ENCODE measurements at places on chromosomes 2 and 18. TPM values are rescaled to one million over a fixed set of nuclear protein-coding genes. Genes with fewer than 3 reads are reported as not detected.
A peak's percentile ranks its signal among the peaks of the same experiment; 100 is the strongest.

HOXD13 gene
- polyA plus RNA-seq = not detected

MAIP1 gene
- polyA plus RNA-seq = 21.3 TPM

TUBA3D gene
- polyA plus RNA-seq = 0.44 TPM

INPP5D gene
- polyA plus RNA-seq = 8.4 TPM

- DNase-seq = no peak
Observed at GRCh38 chr18:25759111-25759510, 331.3 kb downstream of the SS18 start.

- no peak for DNase-seq
Observed at GRCh38 chr2:203330434-203330833, 2.2 kb downstream of the ABI2 start.

GRCh38 chr2:85132834-85133637 is at the start of gene TCF7L1:
Gene TCF7L1 (plus strand): TSS chr2:85133392. CDS start chr2:85133685, 293 bp downstream.
- DNase-seq = peak; percentile 96

DNA sequence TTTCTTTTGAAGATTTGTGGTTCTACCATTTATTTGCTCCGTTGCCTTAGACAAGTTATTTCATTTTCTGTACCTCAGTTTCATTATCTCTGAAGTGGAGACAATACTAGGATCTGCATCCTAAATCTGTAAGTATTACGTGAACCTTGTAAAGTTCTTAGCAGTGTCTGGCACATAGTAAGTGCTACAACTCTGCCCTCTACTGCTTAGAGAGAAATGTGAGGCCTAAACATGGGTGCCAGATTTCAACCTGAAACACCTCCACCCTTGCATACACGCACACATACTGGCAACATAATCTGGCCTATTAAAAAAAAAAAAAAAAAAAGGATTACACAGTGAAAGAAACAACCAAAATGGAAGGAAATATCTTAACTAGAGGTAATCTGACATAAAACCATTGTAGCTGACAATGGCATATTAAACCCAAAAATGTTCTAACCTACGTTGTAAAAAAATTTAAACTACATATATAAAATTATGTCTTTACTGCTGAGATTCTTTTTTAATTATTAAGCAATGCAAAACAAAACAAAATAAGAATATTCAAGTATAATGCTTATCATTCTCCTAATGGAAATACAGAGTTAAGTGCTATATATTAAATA is 132.6 kb downstream of the MAP2 start:
- no peak for DNase-seq

- DNase-seq = no peak
Observed at GRCh38 chr2:210919128-210919527, 362.7 kb downstream of the CPS1 start.

DNA sequence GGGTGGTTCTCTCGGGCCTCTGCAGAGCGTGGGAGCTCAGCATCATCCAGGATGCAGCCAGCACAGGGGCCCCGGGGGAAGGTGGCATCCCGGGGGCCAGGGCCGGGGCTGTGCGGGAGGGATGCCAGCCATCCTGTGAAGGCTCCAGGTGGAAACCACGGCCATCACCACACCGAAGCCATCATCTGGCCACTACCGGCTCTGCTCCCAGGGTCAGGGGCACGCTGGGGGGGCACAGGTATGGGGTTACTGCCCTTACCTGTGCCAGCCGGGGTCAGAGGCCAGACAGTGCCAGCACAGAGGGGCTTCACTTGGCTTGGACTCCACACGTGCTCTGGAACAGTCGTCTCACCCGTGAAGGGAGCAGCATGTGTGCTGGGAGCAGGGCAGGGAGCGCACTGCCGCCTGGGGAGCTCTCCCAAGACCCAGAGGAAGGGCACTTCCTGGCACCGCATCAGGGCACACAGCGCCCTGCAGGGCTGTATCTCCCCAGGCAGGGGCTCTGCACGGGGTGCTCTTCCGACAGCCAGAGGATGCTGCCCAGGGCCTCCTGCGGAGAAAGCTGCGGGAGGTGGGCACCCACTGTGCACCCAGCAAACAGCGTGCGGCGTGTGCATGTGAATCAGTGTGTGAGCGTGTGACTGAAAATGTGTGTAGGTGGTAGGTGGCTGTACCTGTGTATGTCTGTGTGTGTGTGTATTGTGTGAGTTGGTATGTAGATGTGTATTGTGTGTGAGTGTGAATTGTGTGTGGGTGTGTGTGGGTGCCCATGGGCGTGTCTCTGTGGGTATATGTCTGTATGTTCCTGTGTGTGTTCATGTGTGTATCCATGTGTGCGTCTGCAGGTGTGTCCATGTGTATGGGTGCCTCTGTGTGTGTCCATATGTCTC is 75.0 kb downstream of the PTGR3 start:
- no peak for DNase-seq

DNA sequence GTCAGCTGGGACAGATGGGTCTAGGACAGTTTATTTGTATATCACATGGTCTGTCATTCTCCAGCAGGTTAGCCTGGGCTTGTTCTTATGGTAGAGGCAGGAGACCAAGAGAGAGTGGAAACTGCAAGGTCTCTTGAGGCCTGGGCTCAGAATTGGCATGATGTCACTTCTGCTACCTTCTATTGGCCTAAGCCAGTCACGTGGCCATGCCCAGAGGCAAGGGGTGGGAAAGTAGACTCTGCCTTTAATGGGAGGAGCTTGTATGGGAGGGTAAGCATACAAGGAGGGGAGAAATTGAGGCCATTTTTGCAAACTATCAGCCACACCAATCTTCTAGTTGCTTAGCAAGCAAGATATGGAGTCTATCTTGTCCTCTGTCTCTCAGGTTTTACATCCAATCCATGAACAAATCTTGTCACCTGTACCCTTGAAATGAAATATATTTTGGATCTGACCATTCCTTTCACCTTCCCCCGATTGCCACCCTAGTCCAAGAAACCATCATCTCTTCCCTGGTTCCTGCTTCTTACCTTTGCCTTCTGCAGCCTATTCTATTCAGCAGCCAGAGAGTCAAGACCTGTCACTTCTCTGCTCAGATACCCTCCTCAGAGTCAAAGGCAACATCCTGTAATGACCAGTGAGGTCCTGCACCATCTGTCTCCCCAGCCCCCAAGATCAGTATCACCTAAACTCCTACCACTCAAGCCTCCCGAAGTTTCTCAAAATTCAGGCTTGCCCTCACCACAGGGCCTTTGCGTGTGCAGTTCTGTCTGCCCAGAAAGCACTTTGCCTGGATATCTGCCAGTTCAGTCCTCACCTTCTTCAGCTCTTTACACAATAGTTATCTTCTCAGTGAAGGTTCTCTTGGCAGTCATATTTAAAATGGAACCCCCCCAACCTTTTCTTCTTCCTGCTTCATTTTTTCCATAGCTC is 240.0 kb downstream of the LOXHD1 start:
- DNase-seq = no peak

GRCh38 chr18:31454066-31454708 is 6.6 kb downstream of the DSG3 start:
- no peak for DNase-seq

GRCh38 chr2:127146820-127147502 is 40.0 kb upstream of the BIN1 start:
- DNase-seq = no peak

GRCh38 chr2:176140513-176141317 is 10.6 kb upstream of the HOXD4 start:
- DNase-seq = peak; percentile 81

- no peak for DNase-seq
Observed at GRCh38 chr2:171521361-171522051, 768 bp upstream of the CYBRD1 start.

DNA sequence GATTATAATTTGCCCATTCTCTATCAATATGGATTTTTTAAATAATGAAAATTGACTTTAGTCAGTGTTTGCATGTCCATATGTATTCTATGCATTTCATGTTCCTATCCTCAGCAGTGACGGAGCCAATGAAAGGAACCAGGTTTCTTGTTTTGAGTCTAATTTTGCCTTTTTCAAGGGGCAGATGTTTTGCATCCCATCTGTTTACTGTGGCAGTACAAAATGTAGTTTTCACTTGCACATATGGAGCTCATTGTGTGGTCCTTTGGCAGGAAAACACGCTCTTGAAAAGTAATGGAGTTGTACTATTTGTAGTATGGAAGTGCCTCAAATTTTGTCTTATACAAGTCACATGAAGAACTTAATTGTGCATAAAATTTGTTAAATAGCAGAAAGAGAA is 127.8 kb downstream of the AGPS start:
- peak; percentile 63 for DNase-seq

- DNase-seq = no peak
Observed at GRCh38 chr2:111054791-111055691, 65.7 kb upstream of the BCL2L11 start.

GRCh38 chr2:62506421-62506750 is 391 bp upstream of the TMEM17 start:
- no peak for DNase-seq

DNA sequence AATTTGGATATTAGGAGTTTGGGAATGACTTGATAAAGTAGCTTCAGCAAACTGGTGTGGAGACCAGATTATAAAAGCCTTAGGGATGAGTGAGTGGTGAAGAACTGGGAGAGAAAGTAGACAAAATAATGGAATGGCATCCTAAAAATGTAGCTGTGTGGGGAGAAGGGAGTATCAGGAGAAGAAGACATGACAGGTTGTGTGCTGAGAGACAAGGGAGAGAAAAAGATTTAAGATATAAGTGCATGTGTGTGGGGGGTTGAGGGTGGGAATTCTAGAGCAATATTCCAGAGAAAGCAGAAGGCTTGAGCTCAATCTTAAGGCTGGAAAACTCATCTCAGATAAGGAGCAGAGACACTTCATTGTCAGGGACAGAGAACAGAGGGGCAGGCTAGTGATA is 159.5 kb downstream of the HNMT start:
- no peak for DNase-seq

DNA sequence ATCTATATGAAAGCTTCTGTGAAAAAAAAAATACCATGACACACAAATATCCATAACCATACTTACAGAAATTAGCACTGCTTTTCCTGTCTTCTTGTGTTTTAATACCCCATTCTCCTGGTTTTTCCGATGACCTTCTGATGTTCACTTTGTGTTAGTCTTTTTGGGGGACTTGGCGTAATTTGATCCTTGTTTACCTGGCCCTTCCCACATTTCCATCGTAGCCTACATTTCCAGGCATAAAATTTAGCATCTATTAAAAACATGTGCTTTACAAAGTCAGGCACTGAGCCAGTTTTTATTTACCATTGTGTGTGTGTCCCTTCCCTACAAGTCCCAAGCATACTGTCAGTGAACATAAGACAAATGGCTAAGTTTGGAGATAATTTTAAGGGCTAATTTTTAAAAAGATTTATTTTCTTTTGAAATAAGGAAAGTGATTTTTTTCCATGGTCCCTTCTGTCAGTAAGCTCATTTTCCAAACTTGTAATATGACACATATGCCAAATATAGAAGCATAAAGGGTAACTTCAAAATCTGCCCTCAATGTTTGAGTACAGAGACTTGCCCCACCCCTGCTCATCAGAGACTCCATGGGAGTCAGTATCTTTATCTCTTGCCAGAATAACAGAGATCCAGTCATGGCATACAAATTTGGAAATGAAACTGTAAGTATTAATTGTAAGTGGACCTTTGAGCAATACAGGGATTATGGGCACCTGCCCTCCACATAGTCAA is 27.3 kb downstream of the SESTD1 start:
- DNase-seq = no peak

DNA sequence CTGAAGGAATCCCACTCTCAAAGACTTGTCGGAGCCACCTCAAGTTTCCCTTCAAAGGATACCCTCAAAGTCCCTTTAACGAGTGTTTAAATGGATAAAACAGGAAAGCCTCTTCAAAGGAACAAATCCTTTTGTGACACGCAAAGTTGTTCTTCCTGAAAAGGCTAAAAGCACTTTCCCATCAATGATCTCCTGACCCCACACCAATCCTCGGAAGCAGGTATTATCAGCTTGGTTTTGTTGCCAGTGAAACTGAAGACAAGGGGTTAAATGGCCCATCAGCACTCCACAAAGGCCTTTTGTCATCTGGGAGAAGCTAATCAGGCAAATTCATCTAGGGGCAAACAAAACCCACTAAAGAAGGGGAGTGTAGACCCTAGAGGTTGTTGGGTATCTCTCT is 418.0 kb upstream of the ID2 start:
- no peak for DNase-seq

DNA sequence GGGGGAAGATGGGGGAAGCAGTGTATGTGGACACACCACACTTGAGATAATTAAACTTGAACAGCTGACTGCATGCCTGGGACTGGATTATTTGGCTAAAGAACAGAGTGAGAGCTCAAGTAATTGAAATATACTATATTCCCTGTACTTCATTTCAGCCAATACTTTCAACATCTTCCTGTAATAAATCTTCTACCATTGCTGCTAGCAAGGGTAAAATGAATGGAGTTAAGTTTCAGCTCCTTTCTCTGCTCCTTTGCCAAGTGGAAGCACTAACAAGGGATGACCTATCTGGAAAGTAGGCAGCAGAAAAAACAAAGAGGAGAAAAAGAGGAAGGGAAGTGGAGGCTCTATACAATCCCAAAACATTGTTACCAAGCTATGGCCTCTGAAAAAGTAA is 50.9 kb downstream of the MMADHC start:
- DNase-seq = peak; percentile 5
